Colonic mucosa (tissue), 4 donors: ENCODE measurements at places on chromosomes 7 and 10. TPM values are rescaled to one million over a fixed set of nuclear protein-coding genes. Genes with fewer than 3 reads are reported as not detected.

FLNC gene
- 88.6 TPM for total RNA-seq

DNA sequence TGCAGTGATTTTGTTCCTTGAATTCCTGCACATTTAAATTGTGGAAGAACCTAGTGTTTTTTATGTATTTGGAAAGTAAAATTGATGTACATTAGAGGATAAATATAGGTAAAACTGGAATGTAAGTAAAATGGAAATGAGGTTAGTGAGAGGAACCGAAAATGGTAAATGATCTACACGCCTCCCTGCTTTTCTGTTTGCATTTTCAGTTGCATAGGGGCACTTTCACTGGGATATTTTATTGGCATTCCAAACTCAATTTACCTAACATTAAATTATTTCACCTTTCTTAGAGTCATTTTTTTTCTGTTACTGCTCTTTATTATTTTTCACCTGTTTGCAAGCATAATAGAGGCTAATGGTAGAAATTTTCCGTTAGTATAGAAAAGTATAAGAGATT lies 8.0 kb downstream of the CDK13 start:
- DNase-seq = no peak
- no peak overlapping the region for H3K27ac ChIP-seq
- no peaks in the 10 kb centered on the region for H3K27me3 ChIP-seq

DNA sequence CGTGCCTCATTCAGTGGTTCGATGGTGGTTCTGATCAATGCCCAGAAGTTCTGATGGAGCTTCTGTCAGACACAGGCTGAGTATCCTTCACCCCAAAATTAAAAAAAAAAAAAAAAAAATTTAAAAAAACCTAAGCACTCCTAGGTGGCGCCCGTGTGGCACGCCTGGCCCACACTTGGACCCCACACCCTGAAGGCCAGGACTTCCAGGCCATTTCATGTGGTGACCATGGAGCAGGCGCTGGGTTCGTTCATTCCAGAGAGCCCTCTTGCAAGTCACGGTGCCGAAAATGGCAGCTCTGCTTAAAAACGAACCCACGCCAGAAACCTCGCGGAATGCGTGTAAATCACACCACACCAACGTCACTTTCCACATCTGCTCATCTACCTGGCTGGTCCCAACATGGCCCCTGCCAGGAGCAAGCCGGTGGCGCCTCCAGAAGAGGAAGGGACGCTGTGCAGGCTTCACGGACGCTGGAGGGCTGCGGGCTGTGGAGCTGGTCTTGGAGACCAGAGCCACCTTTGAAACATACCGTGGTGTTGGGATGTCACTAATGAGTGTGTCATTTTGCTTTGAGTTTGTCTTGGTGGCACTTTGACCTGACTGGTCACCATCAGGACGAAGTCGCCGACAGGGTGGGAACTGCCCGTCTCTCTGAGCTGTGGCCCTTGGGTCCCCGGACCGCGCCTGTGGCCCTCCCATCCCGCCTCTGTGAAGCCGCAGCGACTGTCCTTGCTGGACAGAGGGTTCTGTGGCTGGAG lies 46.0 kb upstream of the PRKAR1B start:
- no peaks in the 10 kb centered on the region for H3K36me3 ChIP-seq
- no peak overlapping the region for H3K4me3 ChIP-seq
- no peak for DNase-seq
- peaks cover 5% of the 10 kb centered on the region for H3K4me1 ChIP-seq

- no peaks in the 10 kb centered on the region for H3K36me3 ChIP-seq
- DNase-seq = no peak
- H3K27ac ChIP-seq = no peak overlapping the region
- no peak overlapping the region for H3K4me3 ChIP-seq
- H3K4me1 ChIP-seq = no peaks in the 10 kb centered on the region
Measured at GRCh38 chr10:6494936-6495592, 85.0 kb downstream of the PRKCQ start.

GRCh38 chr10:103452506-103453230 lies 498 bp upstream of the CALHM2 start:
- peaks cover 9% of the 10 kb centered on the region for H3K4me1 ChIP-seq
- H3K27me3 ChIP-seq = no peaks in the 10 kb centered on the region
- no peaks in the 10 kb centered on the region for H3K36me3 ChIP-seq
- peak overlapping the region; percentile 78 for H3K27ac ChIP-seq

- peak overlapping the region; percentile 52 for H3K27ac ChIP-seq
- H3K4me3 ChIP-seq = no peak overlapping the region
- no peak for DNase-seq
- peaks cover 14% of the 10 kb centered on the region for H3K4me1 ChIP-seq
Measured at GRCh38 chr7:30466266-30466665, 12.3 kb downstream of the NOD1 start.

MACC1 gene
- total RNA-seq = 9.5 TPM

- H3K36me3 ChIP-seq = no peaks in the 10 kb centered on the region
- no peaks in the 10 kb centered on the region for H3K27me3 ChIP-seq
Measured at GRCh38 chr10:33113466-33113865, 155.4 kb upstream of the ITGB1 start.

GJD4 gene
- not detected for total RNA-seq

PNLIPRP3 gene
- not detected for total RNA-seq

CDH23 gene
- total RNA-seq = 1.4 TPM

DNA sequence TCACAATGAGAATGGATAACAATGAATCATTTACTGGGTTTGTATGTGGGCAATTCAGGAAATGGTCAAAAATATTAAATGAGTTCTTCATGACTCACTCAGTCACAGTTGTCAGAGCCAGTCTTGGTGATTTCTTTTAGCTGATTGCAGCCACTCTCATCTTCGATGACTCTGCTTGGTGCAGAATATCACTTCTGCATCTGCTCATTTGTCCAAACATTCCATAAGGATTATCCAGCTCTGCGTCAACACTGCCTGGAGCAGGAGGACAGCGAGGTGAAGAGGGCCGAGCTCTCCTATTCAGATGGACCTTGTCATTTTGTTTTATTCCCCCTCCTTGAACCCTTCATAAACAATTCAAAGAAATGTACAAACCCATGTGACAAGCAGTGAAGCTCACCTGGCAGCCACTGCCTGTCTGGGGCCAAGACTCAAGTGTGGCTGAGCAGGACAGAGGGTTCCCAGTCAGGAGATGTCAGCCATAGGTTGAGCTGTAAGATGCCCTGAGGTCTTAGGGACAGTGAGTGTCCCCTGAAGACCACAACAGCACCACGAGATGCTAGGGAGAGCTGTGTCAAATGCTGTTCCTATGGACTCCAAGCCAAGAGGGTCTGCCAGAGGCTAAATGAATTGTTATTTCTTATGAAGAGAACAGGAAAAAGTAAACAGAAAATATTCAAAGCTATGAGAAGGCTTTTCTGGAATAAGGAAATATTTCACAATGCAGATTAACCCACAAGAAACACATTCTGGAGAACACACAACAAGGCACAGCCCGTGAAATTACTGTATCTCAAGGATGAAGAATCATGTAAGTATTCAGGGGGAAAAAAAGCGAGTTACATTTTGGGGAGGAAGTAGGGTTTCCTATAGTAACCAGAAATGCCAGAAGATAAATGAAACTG lies 33.1 kb upstream of the EGFR start:
- H3K36me3 ChIP-seq = no peaks in the 10 kb centered on the region
- H3K4me1 ChIP-seq = no peaks in the 10 kb centered on the region
- H3K27ac ChIP-seq = no peak overlapping the region
- H3K4me3 ChIP-seq = no peak overlapping the region

AKR1D1 gene
- not detected for total RNA-seq

DNA sequence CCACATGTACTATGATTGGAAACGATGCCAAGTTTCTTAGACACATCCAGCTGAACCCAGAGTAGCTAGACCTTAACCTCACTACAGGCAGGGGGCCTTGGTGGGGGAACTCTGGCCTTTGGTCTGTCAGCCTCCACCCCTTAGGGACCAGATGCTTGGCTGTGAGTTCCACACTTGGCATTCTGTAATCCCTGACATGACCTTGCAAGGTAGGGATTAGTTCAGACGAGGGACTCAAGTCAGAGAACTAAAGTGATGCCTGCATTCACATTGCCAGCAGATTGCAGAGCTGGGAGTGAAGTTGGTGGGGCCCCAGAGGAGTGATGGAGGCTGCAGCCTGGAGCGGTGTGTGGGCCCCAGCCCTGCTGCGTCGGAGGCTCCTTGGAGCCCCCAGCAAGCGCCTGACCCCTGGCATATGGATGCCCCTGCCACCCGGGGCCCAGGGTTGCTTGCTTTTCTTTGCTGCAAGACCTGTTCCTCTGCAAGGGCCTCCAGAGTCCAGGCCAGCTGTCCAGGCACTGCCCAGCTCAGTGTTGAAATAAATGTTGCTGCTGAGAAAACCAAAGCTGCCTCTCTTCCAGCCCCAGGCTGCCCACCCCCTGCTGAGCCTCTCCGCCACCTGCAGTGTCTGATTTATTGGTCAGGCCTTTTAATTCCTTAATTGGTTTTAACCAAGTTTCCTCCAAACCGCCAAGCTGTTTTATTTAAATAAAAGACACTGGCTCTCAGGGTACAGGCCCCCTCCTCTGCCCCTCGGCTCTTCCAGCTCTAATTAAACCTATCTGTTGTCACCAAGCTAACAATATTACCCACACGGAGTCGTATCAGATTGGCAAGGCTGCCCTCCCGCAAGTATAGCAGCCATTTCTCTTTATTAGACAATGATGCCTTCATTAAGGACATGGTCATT lies 4.7 kb downstream of the NPTX2 start:
- H3K27me3 ChIP-seq = peaks cover 24% of the 10 kb centered on the region
- no peaks in the 10 kb centered on the region for H3K36me3 ChIP-seq
- H3K4me1 ChIP-seq = no peaks in the 10 kb centered on the region
- H3K27ac ChIP-seq = no peak overlapping the region
- H3K4me3 ChIP-seq = no peak overlapping the region
- no peak for DNase-seq

- DNase-seq = no peak
- H3K4me3 ChIP-seq = no peak overlapping the region
- H3K4me1 ChIP-seq = no peaks in the 10 kb centered on the region
- no peak overlapping the region for H3K27ac ChIP-seq
- H3K27me3 ChIP-seq = no peaks in the 10 kb centered on the region
Measured at GRCh38 chr10:96890172-96890513, 58.0 kb downstream of the LCOR start.

GRCh38 chr7:142177869-142178268 lies 66.4 kb downstream of the MGAM2 start:
- H3K36me3 ChIP-seq = no peaks in the 10 kb centered on the region
- H3K4me3 ChIP-seq = no peak overlapping the region
- no peaks in the 10 kb centered on the region for H3K27me3 ChIP-seq
- DNase-seq = no peak
- H3K27ac ChIP-seq = no peak overlapping the region
- H3K4me1 ChIP-seq = no peaks in the 10 kb centered on the region

DNA sequence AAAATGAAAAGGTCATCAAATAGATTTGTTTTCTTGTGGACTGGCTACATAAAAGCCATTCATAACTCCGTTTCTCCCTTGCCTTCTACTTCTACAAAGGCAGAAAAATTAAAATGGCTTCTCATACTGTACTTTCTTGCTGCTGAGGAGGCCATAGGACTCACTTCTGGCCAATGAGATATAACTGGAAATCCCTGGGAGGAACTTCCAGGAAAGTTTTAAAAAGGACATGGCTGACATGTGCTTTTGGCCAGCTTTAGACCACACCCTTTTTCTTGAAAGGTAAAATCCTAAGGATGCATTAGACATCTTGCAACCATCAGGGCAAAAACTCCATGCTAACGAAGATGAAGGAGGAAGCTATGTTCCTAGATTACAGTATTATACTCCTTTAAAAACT lies 58.5 kb downstream of the PDZD8 start:
- H3K27me3 ChIP-seq = no peaks in the 10 kb centered on the region
- H3K27ac ChIP-seq = no peak overlapping the region
- no peaks in the 10 kb centered on the region for H3K36me3 ChIP-seq
- H3K4me1 ChIP-seq = no peaks in the 10 kb centered on the region
- no peak for DNase-seq

VGF gene
- total RNA-seq = 3.1 TPM

ZNF775 gene
- 11.0 TPM for total RNA-seq

GALNT11 gene
- 20.8 TPM for total RNA-seq

EPHA1 gene
- 18.4 TPM for total RNA-seq

DNA sequence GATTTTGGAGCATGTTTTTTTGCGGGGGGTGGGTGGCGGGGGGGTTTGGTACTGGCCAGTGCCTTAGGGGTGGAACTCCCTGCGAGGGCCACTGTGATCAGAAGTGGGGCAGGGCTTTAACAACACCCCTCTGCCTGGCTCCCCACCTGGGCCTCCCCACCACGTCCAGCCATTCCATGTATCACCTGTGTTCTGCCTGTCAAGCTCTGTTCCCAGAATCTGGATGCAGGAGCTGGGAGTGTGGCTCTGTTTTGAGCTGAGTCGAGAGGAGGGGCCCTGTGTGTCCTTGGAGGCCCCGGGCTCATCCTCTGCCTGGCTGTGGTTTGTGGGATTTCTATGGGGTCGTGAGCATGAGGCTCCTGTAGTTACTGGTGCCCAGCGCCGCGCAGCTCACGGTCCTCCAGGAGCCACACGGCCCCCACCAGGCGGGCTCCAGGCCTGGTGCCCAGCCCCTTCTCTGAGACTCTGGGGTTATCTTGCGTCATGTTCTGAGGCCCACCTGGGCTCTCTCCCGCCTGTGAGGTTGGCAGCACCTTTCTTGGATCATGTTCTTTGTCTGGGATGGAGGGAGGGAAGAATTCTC lies 29.6 kb downstream of the PFKFB3 start:
- DNase-seq = no peak
- H3K4me3 ChIP-seq = no peak overlapping the region
- H3K27ac ChIP-seq = no peak overlapping the region
- no peaks in the 10 kb centered on the region for H3K4me1 ChIP-seq

DNA sequence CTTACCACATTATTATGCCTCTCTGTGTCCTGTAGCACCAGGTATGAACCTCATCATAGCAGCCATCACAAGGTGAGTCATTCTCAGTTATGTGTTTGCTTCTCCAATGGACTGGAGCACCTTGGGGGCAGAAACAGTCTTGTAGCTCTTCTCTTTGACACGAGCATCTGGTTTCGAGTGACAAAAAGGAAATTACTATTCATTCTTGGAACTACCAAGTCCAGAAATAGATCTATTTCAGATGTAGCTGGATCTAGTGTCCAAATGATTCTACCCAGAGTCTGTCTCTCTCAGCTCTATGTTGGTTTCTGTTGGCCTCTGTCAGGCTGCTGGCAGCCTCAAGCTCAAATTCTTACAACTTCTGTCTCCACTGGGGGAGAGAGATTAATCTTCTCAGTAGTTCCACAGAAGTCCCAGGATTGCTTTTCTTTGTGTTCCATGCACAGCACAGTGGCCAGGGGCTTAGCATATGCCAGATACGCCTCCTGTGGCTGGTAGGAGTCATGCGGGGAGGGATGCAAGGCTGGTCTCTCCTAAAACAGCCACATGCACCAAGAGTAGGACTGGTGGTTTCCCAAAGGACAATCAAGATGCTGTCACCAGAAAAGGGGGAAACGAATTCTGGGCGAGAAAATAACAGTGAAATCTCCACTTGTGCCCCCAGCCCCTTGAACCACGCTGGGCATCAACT lies 37.2 kb upstream of the PAPSS2 start:
- H3K36me3 ChIP-seq = no peaks in the 10 kb centered on the region
- no peak overlapping the region for H3K4me3 ChIP-seq
- no peaks in the 10 kb centered on the region for H3K4me1 ChIP-seq
- DNase-seq = no peak
- no peak overlapping the region for H3K27ac ChIP-seq
- no peaks in the 10 kb centered on the region for H3K27me3 ChIP-seq

- H3K27me3 ChIP-seq = peaks cover 50% of the 10 kb centered on the region
- no peak overlapping the region for H3K4me3 ChIP-seq
Measured at GRCh38 chr10:49614242-49615198, 683 bp downstream of the CHAT start.

ASIC3 gene
- 2.2 TPM for total RNA-seq

GRCh38 chr7:11706666-11707605 lies 125.1 kb downstream of the THSD7A start:
- H3K4me1 ChIP-seq = no peaks in the 10 kb centered on the region
- peak; percentile 29 for DNase-seq
- no peak overlapping the region for H3K4me3 ChIP-seq
- H3K27ac ChIP-seq = no peak overlapping the region
